AML-193 (cell line): ENCODE measurements at places on chromosomes 11 and 22.
A peak's percentile ranks its signal among the peaks of the same experiment; 100 is the strongest.

DNA sequence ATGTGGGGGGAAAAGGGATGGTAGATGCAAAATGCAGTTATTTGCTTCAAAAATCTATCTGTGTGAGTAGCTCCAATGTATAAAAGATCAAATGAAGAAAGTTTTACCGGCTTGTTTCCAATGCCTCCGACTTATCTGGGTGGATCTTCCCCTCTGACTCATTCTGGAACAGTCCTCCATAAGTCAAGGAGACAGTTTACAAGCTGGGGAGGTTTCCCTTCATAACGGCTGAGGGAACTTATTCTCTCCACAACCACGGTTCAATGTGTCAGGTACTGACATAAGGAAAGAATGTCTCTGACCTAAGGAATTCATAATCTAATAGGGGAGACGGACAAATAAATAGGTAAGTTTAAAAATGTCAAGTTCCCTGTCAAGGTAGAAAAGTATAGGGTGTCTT, 49.7 kb upstream of the BIRC3 start:
- no peak for DNase-seq

GRCh38 chr11:35167426-35167954, 28.5 kb downstream of the CD44 start:
- no peak for DNase-seq

GRCh38 chr11:116231543-116231942, 541.2 kb downstream of the BUD13 start:
- no peak for DNase-seq

GRCh38 chr11:129894278-129895125, 876 bp downstream of the NFRKB start:
- DNase-seq = peak; percentile 26

DNA sequence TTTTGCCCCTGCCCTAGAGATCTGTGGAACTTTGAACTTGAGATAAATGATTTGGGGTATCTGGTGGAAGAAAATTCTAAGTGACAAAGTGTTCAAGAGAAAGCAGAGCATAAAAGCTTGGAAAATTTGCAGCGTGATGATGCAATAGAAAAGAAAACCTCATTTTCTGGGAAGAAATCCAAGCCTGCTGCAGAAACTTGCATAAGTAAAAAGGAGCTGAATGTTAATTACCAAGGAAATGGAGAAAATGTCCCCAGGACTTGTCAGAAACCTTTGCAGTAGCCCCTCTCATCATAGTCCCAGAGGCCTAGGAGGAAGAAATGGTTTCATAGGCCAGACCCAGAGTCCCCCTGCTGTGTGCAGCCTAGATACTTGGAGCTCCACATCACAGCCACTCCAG, 686.9 kb downstream of the FAM181B start:
- DNase-seq = no peak

- DNase-seq = peak; percentile 78
Observed at GRCh38 chr11:14894657-14895598, 2.9 kb upstream of the CYP2R1 start.

GRCh38 chr11:103920449-103920848, 116.0 kb upstream of the DDI1 start:
- DNase-seq = no peak

GRCh38 chr22:28002181-28002700, 83.2 kb upstream of the PITPNB start:
- no peak for DNase-seq

- no peak for DNase-seq
Observed at GRCh38 chr11:105315287-105315686, 175.7 kb upstream of the CARD18 start.

DNA sequence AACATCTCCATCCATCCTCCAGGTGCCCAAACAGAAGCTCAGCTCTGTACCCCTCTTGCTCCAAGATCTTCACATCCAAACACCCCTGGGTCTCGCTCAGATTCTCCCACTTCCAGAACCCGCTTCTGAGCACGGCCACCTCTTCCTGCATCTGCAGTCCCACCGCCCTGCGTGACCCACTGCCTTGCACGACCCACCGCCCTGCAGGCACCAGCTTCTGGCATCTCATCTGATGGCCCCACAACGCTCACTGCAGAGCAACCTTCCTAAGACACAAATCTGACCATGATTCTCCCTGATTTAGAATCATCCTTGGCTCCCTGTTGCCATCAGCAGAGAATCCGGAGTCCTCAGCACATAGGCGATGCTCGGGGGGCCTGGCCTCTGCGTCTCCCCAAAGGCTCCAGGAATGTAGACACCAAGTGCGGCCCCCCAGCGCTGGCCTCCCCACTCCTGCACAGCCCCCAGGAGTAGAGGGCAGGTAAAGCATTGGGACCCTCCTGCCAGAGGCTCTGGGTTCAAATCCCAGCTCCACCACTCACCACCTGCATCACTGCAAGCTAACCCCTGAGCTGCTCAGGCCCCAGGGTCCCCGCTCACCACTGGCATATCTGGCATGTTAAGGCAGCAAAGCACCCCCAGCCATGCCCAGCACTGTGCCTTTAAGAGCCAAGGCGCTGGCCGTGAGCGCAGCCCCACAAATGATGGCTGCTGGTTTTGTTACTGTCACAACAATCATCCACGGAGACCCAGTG, 459.3 kb downstream of the BRD1 start:
- DNase-seq = no peak

- DNase-seq = peak; percentile 74
Observed at GRCh38 chr22:50326956-50327710, at the start of gene DENND6B. Gene DENND6B, minus strand, starts transcription at chr22:50327012. Its CDS starts 24 bp downstream, at chr22:50326988.

DNA sequence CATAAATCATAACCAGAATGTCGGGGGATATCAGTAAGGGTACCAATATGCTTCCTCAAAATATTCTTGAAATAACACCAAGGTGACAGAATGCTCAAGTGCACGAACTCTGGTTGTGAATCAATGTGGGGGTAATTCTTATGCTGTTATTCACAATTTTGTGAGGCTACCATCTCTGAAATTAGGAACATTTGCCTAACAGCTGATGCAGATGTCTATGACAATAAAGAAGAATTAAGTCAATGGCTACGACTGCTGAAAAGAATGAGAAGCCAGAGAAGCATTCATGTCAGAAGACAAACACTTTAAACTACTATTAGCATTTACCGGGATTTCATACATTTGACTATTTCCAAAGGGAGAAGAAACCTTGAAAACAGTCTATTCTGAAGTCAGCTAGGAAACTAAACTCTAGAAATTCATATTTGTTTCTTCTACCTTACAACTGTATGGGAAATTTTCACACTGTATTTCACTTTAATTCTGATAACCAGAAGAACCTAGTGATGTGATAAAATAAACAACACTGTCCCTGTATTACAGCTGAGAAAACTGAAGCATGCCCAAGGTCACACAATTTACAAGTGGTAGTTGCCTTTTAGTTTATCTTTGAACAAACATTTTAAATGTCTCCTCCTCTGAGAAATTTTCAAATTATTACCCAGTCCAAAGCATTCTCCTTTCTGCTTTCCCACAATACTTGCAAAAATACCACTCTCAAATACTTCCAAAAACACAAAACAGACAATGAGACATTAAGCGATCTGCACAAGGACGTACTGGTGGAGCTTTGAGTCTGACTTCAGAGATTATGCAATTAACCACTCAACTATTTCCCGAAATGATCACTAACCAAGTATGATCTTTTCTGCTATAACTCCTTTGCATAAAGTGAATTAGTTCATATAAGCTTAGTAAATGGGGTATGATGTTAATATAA, 18.0 kb upstream of the ARHGAP32 start:
- DNase-seq = peak; percentile 27

DNA sequence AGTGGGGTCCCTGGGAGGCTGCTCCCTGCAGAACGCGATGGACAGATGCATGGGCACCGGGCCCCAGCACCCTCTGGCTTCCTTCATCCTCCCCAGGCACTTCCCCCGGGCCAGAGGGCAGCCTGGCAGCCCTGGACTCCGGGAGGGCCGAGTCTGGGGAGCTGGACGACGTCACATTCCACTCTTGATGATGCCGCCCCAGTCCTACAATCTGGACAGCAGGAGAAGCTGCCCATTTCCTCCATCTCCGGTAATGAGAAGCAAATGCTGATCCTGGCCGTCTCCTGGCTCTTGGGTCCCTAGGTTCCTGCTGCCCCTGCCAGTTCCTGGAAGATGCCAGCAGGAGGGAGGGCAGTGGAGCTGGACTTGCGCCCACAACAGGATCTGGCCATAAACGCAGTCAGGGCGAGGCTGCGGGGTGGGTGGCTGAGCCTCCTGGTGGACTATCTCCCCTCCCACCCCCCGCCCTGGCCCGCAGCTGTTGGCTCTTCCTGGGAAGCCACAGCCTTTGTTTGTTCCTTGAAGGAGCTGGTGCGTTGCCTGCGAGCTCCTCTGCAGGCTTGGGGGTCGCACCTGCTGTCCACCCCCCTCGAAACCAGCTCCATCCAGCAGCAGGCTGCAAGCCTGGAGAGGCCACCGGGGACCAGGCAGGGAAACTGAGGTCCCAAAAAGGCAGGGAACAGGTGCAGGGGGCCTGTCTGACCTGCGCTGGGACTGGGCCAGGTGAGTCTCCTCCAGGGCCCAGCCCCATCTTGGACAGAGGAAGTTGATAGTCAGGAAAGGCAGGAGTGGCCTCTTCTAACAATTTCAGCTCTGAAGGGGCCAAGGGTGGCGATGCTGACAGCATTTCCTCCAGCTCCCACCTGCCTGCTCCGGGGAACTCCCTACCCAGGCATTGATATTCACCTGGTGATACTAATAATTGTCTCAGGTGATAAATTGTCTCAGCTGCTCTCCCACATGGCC, 17.9 kb upstream of the MUC6 start:
- no peak for DNase-seq

DNA sequence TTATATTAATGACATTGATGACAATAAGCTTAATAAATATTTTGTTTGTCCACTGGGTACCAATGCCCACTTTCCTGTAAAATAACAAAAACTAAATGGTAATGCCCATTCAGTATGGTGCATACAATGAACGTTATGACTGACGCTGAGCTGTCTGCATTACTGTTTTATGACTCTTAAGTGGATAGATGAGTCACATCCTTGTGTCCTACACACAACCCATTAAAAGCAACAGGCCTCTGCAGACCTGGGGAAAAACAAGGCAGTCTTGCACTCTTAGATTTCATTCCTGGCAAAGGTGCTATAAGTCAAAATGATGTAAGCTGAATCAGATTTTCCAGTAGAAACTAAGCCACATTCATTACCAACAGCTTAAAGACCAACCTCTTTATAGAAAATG, 176.3 kb upstream of the TMEM45B start:
- DNase-seq = no peak

DNA sequence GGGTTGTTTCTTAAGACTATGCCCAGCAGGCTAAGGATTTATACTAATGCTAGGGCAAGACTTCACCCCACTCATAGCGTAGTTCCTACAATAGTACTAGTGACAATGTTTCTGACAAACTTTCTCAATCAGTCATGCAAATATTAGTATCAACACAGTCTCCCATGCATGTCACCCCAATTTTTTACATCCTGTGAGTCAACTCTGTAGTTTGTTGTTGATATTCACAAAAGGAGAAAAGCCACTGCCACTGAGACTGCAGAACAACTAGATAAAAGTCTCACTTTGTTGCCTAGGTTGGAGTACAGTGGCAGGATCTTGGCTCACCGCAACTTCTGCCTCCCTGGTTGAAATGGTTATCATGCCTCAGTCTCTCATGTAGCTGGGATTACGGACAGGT, 155.2 kb downstream of the RBFOX2 start:
- DNase-seq = no peak

GRCh38 chr11:113895367-113896155, 9.0 kb upstream of the HTR3B start:
- no peak for DNase-seq

- DNase-seq = no peak
Observed at GRCh38 chr11:2459796-2460531, 15.2 kb downstream of the KCNQ1 start.

DNA sequence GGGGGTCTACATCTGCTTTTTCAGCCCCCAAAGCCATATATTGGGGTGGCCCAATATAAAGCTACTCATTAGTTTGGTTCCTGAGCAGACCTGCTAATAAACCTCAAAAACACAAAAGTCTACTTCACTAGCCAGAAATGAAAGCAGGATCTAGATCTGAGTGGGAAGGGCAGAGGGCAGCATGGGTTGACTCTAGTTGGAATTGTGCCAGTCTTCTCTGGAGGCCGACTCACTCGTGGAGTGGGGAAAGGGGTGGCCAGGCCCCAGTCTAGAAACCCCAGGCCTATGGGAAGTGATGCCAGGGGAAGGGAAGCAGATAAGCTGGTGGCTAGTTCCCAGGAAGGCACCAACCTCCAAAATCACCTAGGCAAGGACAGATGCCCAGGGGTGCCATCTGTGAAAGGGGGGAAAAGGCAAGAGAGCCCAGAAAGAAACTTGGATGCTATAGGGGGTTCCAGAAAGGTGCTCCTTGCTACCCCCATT, 5.3 kb downstream of the PATZ1 start:
- DNase-seq = no peak

GRCh38 chr22:25651332-25652085, 87.0 kb downstream of the GRK3 start:
- DNase-seq = peak; percentile 21

DNA sequence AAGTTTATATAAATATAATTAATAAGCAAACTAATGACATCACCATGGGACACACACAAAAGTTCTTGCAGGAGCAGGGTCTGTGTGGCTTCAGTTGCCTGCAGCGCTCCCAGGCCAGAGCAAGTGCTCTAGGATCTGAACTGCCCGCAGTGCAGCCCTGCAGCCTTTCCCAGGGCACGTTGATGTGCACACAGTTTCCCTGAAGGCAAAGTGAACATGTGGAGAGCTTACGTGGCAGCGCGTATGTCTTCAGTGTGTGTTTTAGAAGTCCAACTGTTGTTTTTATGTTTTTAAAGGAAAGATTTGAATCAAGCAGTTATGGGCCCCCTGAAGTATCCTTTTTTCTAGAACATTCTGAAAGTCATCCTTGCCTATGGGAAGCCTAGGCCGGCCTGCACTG, 1.2 kb upstream of the TIGD3 start:
- no peak for DNase-seq

- no peak for DNase-seq
Observed at GRCh38 chr11:92226331-92227229, 2.0 kb downstream of the FAT3 start.

DNA sequence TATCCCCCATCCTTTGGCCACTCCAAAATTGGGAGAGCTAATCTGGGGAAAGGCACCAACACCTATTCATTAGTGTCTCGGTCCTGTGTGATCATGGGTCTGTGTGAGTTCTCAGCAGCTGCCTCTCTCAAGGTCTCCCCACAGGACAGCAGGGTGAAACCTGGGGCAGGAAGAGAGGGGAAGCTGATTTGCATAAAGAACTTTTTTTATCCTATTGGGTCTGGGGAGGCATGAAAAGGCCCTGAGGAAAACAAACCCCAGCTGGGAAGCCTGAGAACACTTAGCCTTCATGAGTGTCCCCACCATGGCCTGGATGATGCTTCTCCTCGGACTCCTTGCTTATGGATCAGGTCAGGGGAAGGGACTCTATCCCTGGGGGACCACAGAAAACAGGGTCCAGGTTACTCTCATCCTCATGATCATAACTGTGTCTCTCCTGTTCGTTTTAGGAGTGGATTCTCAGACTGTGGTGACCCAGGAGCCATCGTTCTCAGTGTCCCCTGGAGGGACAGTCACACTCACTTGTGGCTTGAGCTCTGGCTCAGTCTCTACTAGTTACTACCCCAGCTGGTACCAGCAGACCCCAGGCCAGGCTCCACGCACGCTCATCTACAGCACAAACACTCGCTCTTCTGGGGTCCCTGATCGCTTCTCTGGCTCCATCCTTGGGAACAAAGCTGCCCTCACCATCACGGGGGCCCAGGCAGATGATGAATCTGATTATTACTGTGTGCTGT, 116.0 kb upstream of the TOP3B start:
- DNase-seq = no peak
